ENCODE measurements at places on chromosomes 1 and 21. TPM values are rescaled to one million over a fixed set of nuclear protein-coding genes. Genes with fewer than 3 reads are reported as not detected.
A peak's percentile ranks its signal among the peaks of the same experiment; 100 is the strongest.

- no peak for DNase-seq
These were observed 179.4 kb upstream of the EDN2 start for GRCh38 chr1:41663671-41664400.

GRCh38 chr1:158104891-158105290 is 75.8 kb upstream of the CD1D start:
- DNase-seq = no peak

- DNase-seq = no peak
These were observed 3.2 kb upstream of the CCNL2 start for GRCh38 chr1:1402072-1402900.

DNA sequence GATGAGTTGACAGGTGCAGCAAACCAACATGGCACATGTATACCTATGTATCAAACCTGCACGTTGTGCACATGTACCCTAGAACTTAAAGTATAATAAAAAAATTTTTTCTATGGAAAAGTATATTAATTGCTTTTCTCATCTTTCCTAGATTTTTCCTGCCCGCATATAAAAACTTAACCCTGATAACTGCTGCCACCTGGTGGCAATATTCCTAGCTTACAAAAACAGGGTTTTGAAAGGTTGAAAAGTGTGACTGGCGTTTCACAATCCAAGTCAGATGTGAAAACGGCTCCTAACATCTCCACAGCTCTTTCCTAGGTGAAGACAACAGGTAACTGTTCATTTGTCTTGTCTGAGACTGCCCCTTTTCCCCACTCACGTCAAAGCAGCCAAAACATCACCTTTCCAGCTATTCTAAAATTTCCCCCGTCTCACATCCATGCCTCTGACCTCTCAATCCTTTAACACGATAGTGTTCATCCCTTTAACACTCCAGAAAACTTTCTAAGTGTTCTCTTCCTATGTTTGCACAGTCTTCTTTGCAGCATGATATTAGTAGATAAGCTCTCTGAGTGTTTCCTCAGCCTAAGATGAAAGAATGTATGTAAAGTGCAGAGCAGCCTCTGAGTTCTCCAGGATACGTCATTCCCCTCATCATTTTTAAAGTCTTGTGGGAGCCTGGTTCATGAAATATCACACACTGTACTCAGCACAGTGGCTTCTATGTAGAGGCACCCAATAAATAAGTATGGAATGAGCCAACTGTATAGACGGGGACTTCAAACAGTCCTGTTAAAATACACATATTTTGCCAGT is 27.5 kb downstream of the OVGP1 start:
- DNase-seq = no peak

DNA sequence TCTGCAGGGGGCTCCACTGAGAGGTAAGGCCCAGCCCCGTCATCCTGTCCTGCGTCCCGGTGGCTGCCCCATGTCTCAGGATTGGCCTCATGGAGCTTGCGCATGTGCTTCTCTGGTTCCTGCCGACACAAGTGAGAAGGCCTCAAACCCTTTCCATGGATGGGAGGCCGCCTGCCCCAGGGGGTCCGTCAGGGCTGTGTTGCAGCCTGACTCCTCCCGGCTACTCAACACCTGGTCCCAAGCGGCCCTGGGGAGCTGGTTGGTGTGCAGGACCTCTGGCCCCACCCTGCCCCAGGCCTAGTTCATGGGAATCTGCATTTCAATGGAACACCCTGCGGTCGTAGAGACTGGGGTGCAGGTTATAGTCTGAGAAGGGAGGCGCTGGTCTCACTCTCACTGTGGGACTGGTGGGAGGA is 21.1 kb upstream of the PDE9A start:
- DNase-seq = peak; percentile 32

DNA sequence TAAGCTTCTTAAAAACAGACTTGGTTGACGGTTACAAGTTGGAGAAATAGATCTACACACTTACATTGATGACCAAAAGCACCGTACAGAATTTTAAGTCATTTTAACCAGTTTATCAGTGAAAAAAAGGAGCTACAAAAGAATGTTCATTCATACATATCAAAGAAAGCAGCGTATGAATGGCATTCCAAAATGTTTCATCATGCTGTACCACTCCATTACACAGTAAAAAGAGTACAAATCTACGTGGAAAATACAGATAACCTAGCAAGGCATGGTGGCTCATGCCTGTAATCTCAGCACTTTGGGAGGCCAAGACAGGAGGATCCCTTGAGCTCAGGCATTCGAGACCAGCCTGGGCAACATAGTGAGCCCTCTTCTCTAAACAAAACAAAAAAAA is 40.3 kb downstream of the ZZZ3 start:
- DNase-seq = no peak

- DNase-seq = no peak
These were observed 4.1 kb downstream of the PPM1J start for GRCh38 chr1:112711041-112711440.

DNA sequence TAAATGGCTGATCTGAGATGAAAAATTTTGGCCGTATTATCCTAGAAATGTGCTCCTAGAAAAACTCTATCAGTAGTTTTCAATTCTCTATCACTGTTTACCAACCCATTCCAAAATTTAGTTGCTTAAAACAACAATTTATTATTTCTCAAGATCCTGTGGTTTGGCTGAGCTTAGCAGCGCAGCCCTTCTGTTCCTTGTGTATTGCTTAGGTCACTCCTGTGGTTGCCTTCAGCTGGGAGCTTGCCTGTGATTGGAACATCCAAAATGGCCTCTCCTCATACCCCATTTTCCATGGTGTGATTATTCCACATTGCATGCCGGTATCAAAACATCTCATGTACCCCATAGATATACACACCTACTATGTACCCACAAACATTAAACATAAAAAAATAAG is 22.8 kb upstream of the STUM start:
- no peak for DNase-seq

DNA sequence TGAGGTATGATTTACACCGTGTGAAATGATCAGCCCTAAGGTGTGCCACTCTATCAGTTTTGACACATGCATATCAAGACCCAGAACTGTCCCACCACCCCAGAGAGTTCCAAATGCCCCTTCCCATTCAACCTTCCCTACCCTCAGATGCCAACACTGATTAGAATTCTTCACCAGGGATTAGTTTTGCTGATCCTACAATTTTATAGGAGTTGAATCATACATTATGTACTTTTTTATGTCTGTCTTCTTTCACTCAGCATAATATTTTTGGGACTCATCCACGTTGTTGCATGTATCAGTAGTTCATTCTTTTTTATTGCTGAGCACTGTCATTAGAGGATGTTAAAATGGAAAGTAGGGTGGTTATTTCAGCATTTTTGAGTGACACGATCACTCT is 178.3 kb downstream of the ZSCAN20 start:
- DNase-seq = no peak

GRCh38 chr1:12709091-12709491 is 6.8 kb upstream of the AADACL3 start:
- DNase-seq = no peak

- no peak for DNase-seq
These were observed 62.8 kb downstream of the SAMSN1 start for GRCh38 chr21:14483296-14483695.

DNA sequence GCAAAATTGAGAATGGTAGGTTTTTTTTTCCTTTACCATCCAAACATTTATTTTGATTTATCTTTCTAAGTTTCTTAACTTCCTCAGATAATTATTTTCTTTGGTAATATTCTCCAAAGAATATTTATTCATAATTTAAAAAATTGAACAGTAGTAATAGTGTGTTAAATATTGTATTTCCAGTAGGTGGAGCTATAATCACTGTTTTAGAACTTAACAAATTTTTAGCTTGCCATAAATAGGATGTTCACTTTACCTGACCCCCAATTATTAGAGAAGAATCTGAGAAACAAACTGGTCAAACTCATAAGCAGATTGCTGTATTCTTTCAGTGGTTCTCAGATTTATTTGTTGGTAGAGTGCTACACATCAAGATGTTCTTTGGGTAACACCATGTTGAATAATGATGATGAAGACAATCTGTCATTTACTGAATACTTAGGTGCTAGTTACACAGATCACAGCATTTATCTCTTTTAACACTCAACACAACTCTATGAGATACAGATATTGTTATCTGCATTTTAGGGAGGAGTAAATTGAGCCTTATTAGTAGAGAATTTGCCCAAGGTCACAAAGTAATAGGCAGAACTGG is 82.4 kb upstream of the GPR88 start:
- no peak for DNase-seq

- no peak for DNase-seq
These were observed 17.9 kb downstream of the PTPRF start for GRCh38 chr1:43548285-43549271.

- DNase-seq = no peak
These were observed 267.6 kb downstream of the PLPP3 start for GRCh38 chr1:56311766-56312165.

GRCh38 chr1:32500387-32501209 is 35.7 kb downstream of the ZBTB8B start:
- DNase-seq = peak; percentile 89

DNA sequence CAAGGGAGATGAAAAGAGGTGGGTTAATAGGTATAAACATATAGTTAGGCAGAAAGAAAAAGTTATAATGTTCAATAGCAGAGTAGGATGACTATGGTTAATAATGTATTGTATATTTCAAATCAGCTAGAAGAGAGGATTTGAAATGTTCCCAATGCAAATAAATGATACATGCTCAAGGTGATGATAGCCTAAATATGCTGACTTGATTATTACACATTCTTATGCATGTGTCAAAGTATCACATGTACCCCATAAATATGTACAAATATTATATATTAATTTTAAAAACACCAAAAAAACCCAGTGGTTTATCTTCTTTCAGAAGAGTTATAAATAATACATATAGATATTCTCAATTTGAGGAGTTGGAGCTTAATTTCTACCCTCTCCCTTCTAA is 38.3 kb upstream of the ZSWIM5 start:
- no peak for DNase-seq

- no peak for DNase-seq
These were observed 45.7 kb downstream of the LRRC7 start for GRCh38 chr1:69613414-69613813.

- no peak for DNase-seq
These were observed 152.8 kb downstream of the ZSCAN20 start for GRCh38 chr1:33624991-33625870.

Gene BMP8A
- 0.30 TPM for total RNA-seq

Gene GSTM3
- total RNA-seq = 112 TPM

Gene ACTL8
- total RNA-seq = not detected

Gene TMPRSS15
- total RNA-seq = not detected

Gene KRTAP12-3
- not detected for total RNA-seq

Gene SPATC1L
- total RNA-seq = 6.3 TPM

Gene SGIP1
- 3.6 TPM for total RNA-seq
